ENCODE measurements at places on chromosomes 7 and 10.

- no peak for DNase-seq
Observed at GRCh38 chr10:95247200-95247880, 43.5 kb downstream of the PDLIM1 start.

DNA sequence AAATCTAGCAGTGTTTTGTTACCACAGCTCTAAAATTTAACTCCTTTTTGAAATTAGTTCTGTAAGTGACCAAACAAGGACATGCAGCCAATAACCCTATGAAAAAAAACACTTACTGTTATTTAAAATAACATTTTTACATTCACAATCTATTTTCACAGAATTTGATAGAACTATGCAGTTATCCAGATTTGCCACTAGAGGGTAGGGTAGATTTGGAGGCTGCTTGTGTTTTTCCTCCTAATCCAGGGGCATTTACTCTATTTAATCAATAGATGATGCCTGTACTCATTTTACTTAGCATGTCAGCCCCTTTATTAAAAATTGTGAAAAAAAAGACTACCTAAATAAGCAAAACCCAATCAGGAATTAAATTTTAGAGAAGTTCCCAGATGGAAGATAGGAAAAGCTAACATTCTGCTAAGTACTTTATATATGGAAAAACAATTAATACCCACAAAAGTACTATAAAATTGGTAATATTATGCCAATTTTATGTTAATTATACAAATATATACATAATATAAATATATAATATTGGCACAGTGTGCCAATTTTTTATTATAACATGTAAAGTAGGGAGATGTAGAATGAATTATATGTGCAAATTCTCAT is 18.1 kb upstream of the LIPK start:
- no peak for DNase-seq

- DNase-seq, result peak; percentile 53
Observed at GRCh38 chr10:6269953-6270867, 67.5 kb downstream of the PFKFB3 start.

DNA sequence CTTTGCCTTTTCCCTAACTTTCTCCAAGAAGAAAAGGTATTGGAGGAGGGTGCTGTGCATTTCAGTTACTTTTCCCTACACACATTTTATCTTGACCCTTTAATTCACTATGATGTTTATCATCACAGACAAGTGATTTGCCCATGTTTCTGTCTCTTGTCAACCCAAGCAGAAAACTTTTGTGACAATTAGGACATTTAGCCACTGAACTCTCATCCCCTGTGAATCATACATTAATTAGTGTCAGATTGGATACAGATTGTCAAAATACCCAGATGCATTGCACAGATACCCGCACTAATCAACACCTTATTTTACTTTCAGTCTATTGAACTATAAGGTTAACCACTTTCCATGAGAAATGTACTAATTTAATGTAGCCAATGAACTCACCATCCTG is 912.9 kb downstream of the SORCS1 start:
- no peak for DNase-seq

DNA sequence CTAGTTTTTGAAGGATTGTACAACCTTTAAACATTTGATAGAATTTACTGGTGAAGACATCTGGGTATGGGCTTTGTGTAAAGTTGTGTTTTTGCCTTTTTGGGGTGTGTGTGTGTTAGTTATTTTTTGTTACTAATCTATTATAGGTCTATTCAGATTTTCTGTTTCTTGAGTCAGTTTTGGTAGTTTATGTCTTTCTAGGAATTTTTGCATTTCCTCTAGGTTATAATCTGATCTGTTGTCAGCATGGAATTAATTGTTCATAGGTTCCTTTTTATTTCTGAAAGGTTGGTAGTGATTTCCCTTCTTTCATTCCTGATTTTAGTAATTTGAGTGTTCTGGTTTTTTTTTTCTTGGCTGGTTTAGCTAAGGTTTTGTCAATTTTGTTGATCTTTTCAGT is 17.7 kb downstream of the SEPTIN7 start:
- no peak for DNase-seq

DNA sequence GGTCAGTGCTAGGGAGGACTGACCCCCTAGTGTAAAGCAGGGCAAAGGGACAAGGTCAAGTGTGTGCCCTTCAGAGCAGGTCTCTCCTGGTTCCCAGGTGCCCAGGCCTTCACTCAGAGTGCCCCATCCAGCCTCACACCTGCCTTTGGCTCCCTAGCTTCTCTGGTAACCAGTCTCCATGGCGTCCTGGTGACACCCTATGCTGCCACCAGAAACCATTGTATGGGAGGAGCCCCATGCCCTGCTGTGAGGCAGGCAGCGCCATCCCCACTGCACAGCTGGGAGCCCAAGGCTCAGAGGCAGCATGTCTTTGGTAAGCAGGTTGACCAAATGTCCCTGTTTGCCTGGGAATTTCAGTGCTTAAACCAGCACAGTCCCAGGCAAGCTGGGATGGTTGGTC is 33.1 kb upstream of the HMX3 start:
- no peak for DNase-seq

GRCh38 chr7:91945476-91945875 is 4.8 kb downstream of the AKAP9 start:
- DNase-seq, result no peak

- DNase-seq, result no peak
Observed at GRCh38 chr7:107692501-107692900, 31.9 kb downstream of the SLC26A4 start.

DNA sequence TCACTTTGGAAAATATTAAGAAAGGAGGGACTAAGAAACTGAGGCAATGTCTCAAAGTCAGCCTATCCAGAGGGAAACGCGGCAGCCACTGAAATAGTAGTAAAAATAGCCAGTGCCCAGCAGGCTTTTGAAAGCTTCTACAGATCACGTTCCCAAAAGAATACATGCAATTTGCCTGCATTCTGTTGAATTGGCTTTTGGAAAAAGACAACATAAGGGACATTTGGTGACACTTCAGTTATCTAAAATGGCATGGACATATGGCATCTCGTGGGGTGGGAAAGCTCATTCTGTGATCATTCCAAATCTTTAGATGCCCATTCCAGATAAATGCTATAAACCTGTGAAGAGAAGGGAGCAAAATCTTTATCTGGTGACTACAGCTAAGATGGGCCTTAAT is 82.8 kb upstream of the PDE1C start:
- DNase-seq, result no peak

DNA sequence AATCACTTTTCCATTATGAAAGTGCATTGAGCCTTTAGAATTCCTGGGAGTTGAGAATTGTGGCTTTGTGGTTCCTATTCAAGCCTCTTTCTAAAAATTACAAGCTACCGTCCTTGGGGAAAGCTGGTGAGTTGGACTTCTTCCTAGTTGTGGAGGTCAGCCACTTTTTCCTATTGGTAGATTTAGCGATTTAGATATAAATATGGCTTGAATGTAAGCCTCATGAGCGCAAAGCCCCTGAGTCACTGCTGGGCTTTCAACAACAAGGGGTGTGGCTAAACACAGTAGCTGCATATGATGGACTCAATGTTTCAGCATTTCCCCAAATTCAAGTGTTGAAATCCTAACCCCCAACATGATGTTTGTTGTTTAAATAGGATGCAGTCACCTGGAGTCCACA is 150.0 kb upstream of the IGFBP3 start:
- DNase-seq, result no peak

DNA sequence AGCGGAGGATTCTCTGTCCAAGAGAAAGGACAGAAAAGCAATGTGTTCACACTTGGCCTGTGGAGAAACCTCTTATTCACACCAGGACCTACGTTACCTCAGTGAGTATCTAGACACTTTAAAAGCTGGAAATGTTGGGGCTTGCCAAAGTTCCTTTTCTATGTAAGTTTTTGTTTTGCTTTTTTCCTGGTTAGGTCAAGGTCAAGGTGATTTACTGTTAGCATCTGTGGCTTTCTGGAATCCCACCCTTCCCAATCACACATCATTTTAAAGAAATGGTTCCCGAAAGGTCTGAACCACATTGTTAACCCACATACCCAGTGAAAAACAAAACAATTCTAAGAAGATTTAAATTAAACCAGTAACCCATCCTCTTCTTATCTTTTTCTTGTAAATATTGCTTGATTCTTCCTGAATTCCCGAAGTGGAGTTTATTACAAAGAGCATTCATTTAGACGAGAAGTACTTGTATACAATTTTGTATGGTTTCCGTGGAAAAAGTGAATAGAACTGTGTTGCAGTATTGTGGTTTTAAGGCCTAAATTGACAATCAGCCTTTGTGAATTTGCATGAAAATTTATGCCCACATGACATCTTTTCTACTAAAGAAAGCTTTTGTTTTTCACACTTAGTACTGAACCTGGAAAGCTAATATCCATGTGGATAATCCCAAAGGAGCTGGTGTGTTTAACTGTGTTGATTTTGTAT is 827.0 kb upstream of the IGFBP3 start:
- no peak for DNase-seq

GRCh38 chr10:33237736-33238624 is 96.5 kb downstream of the NRP1 start:
- no peak for DNase-seq

GRCh38 chr10:16570731-16571130 is 49.1 kb upstream of the C1QL3 start:
- DNase-seq, result no peak

DNA sequence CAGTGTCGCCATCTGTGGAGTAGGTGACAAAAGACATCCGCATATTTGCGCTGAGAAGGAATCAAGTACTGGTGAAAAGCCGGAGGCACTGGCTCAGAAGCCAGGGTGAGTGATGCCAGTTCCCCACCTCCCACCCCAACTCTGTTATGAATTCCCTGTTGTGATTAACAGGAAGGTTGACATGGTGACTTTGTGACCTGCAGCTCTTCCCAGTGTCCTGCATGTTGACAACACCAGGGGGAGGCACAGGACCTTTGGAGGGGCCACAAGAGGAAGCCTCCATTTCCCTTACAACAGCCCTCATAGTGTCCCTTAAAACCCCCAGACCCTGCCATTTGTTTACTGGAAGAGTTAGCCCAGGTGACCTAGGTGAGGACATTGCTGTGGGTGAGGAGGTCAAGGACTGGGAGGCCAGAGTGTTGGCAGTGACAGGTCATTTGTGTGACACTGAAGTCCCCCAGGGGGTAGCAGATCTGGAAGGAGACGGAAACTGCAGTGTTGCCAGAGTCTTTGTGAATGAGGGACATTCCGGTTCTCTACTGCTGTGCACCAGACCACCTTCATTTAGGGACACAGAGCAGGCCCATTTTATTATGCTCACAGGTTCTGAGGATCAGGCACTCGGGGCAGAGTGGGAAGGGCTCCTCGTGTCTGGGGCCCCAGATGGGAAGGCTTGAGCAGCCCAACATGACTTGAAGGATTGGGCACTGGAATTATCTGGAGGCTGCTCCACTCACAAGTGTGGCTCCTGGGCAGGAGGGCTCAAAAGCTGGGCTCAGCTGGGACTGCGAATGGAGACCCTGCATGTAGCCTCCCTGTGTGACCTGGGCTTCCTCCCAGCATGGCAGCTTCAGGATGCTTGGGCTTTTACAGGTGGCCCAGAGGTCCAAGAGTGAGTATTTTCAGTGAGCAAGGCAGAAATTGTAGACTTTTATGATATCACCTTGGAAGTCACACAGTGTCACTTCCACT is 13.0 kb upstream of the ANTXRL start:
- no peak for DNase-seq

DNA sequence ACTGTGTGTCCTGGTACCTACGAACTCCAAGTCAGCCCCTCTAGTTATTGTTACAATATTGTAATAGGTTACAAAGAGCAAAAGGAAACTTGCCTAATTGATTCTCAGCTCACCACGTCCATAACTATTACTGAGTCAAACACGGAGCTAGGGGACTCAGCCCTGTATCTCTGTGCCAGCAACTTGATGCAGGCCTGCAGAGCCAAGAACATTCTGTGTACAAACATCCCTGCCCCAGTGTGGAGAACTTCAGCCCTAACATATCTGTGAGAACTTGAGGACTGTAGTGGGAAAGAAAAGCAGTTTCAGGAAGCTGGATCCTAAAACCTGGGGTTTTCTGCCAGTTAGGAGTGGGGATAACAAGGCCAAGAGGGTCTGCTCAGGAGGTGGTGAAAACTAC is 114.9 kb upstream of the PRSS58 start:
- no peak for DNase-seq

DNA sequence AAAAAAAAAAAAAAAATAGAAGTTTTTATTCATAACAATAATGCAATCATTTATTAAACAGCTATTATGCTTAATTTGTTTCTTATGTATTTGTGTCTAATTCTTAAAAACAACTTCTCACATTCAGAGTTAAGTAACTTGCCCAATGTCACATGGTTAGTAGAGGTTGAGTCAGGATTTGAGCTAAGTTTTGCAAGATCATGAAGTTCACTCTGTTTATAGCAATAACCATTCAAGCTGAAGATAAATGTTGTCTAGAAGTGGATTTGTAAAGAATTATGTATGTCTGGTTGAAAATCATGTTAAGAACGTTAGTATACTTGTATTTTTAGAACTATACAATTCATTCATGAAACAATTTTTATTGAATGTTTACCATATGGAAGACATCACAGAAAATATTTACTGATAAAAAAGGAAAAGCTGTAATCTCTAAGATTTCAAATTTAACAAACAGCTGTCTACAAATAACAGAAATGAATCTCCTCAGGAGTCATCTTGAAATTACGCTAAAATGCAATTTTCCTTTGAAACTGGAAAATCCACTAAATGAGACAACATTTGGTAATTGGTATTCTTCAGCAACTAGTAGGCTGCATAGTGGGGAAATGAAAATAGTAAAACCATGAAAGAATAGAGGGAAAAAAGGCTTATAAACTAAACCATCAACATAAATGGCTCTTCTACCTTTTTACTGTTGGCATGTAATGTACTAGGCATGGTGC is 70.5 kb upstream of the AHR start:
- no peak for DNase-seq

GRCh38 chr10:114748241-114748640 is 73.3 kb upstream of the FHIP2A start:
- DNase-seq, result no peak

DNA sequence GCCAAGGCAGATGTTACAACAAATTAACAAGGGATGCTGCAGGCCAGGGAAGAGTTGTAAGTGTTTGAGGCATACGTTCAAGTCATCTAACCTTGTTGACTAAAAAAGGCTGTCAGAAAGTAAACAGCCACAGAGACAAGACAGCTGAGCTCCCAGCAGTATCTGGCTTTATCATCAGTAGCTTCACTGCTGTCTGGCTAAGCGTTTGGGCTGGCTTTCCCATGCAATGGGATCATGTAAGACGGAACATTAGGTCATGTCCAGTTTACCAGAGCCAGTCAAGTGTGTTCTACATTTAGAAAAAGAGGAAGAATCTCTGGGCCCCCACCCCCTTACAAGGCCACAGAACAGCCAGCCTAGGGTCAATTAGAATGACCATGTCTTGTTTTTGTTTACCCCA is 51.3 kb upstream of the GSAP start:
- no peak for DNase-seq

- DNase-seq, result no peak
Observed at GRCh38 chr7:46695051-46695708, 774.1 kb upstream of the IGFBP3 start.

Data from activated naive CD4-positive, alpha-beta T cell treated with anti-CD3 and anti-CD28 coated beads, Interleukin-2, amount 50 U/mL, for 16 hours (primary cell).